CD4-positive, alpha-beta T cell treated with Interferon gamma for 1 hour (primary cell): ENCODE measurements at places on chromosomes 4 and X.

- DNase-seq: no peak
Observed at GRCh38 chrX:13515211-13515930, 54.0 kb upstream of the EGFL6 start.

GRCh38 chr4:91035276-91035675 is 908.1 kb downstream of the CCSER1 start:
- no peak for DNase-seq

DNA sequence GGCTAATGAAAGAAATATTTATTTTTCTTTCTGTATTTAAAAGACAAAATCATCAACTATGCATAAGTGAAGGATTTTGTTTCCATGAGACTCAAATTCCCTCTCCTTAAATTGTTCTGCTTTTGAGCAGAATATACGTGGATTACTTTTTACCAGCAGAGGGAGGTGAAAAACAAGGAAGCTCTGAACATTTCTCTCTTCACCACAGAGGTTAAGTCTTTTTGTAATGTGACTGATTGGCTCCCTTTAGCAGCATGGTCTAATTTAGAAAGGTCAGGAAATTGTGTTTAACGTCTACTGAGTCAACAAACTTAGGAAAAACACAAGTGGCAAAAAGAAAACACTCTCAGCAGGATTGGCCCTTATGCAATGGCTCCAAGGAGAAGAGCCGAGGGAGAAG is 55.1 kb upstream of the F9 start:
- no peak for DNase-seq

- no peak for DNase-seq
Observed at GRCh38 chr4:112954286-112954685, 95.2 kb upstream of the ANK2 start.

DNA sequence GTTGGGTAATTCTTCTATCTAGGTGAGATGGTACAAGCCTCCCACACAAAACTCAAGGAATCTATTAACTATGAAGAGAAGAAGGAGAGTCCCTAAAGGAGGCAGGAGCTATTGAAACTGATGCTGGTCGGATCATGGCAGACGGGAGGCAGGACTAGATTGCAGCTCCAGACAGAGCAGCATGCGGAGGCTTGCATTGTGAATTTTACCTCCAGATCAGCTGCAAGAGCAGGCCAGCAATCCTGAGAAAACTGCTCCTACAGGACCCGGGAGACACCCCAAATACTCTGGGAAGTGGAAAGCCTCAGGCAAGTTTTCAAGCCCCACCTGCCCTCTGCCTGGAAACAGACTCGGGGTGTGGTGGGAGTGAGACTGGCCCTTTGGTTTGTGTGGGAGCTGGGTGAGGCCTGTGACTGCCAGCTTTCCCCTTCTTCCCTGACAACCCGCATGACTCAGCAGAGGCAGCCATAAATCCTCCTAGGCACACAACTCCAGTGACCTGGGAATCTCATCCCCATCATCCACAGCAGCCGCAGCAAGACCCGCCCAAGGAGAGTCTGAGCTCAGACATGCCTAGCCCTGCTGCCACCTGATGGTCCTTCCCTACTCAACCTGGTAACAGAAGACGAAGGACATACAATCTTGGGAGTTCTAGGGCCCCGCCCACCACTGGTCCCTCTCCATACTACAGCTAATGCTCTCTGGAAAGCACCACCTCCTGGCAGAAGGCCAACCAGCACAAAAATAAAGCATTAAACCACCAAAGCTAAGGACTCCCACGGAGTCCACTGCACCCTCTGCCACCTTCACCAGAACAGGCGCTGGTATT is 30.9 kb downstream of the GATB start:
- DNase-seq: no peak

- DNase-seq: no peak
Observed at GRCh38 chr4:121339307-121339706, 41.5 kb downstream of the QRFPR start.
